Calu3 (cell line): ENCODE measurements at places on chromosomes 16 and 17.

DNA sequence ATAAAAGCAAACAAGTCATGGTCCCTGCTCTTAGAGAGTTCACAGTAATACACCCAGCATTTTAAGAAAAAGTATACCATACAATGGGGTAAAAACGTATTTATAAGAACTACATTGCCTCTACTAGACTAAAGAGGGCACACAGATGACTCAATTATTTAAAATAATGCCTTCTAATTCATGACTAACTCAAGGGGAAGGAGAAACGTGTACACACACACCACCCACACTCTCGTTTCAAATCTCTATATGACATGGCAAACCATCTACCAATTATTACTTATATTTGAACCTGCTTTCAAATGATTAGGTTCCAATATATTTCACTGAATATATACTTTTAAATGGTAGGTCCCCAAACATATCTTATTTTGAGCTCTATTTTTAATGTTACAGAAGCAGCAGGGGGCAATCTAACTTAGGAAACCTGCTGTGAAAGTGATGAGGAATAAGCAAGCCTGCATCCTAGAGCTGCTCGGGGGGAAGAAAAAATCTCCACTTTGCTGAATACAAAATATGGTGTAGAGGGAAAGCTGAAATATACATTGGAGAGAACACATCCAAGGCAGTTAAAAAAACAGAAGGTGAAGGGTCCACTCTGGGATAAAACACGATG is 232.4 kb upstream of the PSMD7 start:
- DNase-seq, result no peak

DNA sequence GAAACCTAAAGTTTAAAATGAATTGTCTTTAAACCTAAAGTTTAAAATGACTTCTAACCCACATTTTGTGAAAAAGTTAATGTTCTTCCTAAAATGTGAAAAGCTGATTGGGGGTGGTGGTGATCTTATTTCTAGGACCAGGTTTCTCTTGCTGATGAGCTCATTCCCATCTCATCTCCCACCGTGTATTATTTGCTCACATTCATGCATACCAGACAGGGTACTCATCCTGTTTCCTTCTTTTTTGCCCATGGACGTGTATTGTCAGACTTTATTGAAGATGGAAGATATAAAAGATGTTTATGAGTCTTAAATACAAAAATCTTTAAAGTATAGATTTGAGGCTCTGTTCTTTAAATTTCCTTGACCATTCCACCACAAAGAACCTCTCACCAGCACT is 70.1 kb upstream of the MPHOSPH6 start:
- no peak for DNase-seq

DNA sequence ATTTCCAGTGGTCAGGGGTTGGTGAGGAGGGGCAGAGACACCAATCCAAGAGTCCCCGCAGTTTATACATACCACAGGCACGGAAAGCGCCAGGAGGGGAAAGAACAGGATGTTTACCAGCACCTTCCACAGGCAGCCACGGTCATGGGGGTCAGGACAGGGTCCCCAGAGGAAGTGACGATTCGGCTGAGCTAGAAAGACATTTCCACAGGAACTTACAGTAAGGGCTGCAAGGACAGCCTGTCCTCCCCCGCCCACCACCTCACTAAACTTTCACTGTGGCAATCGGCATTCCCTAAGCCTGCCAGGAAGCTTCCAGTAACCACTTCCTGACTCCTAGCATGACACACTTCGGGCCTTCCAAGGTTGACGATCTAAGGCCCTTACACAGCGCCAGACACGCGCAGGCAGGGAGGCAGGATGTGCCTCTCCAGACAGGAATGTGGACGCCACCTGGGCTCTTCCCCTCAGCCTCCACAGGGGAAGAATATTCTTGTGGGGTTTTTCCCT is 1.2 kb upstream of the MT2A start:
- DNase-seq, result no peak

DNA sequence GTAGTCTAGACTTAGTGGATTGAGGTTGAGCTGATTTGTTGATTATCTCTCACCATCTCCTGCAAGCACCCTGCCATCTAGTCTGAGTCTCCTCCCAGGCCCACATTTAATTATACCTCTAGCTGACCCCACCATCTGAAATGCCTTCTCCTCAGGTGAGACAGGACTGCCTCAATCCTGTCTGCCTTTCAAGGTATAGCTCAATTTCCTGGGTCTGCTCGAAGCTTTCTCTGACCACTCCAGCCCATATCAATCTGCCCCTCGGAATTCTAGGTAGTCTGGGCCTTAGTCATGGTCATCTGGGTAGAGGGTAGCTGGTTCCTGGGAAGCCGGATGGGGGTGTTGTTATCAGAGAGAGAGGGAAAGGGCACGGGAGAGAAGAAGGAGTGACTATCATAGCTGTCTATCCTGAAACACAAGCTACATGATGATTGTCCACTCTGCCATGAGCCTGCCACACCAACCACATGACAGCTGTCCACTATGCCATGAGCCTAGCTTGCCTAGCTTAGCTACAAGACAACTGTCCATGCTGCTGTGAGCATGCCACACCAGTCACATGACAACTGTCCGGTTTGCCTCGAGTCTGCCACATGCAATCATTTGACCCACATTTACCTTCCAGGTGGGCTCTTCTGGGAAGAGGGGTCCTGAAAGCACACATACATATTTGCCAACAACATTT is 34.4 kb downstream of the LYRM9 start:
- DNase-seq, result no peak

DNA sequence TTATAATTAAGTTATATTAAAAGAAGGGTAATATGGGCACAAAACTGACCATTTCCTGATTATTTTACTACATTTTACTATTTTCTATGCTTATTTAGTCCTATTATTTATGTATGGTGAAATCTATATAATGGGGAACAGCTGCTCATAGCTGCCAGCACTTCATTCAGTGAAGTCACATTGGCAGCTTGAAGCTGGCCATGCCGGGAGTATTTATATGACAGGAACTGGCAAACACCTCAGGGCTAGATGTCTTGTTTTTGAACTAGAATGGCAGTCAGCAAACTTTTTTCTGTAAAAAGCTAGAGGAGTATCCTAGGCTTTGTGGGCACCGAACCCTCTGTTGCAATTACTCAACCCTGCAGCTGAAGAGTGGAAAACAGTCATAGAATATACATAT is 104.1 kb downstream of the CDH13 start:
- no peak for DNase-seq

DNA sequence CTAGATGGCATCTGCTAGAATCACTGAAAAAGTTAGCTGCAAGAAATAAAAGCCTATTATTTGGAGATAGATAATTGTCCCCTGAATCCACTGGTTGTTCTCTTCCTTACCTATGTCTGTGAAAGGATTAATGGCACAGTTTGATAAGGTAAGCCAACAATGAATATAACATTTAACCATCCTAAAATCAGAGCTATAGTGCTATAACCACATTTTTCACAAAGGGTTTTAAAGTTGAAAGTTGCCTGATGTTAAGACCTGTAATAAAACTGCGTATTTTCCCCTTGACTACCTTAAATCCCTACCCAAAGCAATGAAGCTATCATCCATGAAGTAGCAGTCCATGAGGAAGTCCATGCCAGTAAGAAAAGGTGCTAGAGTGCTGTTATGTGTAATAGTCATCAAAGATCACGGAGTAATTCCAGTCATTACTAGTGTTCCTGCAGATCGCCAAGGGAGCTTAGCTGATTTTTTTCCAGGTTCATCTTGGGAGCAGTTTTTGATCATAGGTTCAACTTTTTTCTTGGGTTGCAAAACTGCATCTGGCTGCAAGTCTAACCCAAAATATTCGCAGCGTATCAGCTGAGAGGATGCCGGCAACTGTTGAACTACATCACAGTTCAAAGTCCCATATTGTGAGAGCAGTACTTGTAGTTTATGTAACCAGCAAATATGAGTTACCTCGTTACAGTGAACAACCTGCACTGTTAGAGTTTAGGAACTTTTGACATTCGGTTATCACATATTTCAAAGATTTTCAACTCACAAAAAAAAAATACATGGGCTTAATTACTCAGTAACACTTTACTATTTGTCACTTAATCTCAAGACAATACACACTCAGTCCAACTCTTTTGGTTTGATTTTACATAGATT is 18.2 kb upstream of the RSL1D1 start:
- DNase-seq, result no peak

GRCh38 chr16:89860747-89861304 is 12.6 kb upstream of the TCF25 start:
- DNase-seq, result peak; percentile 89

- DNase-seq, result no peak
Observed at GRCh38 chr17:43732958-43733357, 25.6 kb downstream of the SOST start.

GRCh38 chr16:64626776-64627175 is 495.1 kb downstream of the CDH11 start:
- DNase-seq, result no peak
